Fibroblast of skin of scalp (primary cell): ENCODE measurements at places on chromosomes 12 and 14.

GRCh38 chr14:55387121-55387520 is 24.5 kb downstream of the ATG14 start:
- DNase-seq, result no peak

DNA sequence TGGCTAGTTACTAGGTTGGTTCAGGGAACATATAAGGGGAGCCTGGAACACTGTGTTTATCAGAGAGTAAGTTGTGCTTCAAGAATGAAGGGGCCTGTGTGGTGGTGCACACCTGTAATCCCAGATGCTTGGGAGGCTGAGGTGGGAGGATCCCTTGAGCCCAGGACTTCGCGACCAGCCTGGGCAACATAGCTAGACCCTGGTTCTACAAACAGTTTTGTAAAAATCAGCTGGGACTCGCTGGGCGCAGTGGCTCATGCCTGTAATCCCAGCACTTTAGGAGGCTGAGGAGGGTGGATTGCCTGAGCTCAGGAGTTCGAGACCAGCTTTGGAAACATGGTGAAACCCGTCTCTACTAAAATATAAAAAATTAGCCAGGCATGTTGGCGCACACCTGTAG is 42.1 kb upstream of the GPR132 start:
- DNase-seq, result no peak

DNA sequence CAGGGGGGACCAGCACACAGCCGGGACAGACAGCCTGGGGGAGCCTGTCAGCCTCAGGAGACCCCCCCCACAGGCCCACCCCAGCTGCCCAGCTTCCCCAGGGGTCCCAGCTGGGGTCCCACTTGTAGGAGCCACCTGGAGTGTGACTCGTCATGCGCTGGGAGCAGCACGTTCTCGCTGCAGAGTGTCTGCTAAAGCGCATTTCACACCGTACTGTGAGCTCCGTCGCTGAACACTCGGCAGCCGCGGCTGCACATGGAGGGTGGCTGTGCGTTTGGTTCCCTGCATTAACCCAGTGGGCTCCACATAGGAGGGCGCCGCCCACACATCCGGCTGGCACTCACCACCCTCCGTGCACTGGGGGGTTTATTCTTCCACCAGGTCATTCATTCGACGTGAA is 56.7 kb downstream of the FBRSL1 start:
- DNase-seq, result no peak

DNA sequence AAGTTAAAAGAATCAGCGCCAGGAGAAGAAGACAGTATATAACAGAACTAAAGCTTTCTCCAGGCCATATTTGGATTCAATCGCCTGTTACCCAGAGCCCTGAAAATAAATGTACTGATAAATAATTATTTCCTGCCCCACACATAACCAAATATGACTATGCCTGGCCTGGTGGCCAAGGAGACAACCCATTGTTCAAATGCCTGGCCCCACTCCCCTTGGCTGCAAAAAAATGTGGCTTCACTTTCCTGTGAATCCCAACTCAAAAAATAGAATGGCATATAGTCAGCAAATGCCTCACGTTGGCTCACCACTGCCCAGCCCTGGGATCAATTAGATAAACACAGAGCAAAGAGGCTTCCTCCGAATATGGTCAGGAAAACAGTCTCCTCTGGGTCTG is 472.1 kb downstream of the BCL11B start:
- DNase-seq, result peak; percentile 47

GRCh38 chr12:129961091-129961490 is 57.3 kb upstream of the TMEM132D start:
- peak; percentile 43 for DNase-seq

GRCh38 chr12:90945070-90945649 is 9.8 kb downstream of the CCER1 start:
- peak; percentile 52 for DNase-seq

DNA sequence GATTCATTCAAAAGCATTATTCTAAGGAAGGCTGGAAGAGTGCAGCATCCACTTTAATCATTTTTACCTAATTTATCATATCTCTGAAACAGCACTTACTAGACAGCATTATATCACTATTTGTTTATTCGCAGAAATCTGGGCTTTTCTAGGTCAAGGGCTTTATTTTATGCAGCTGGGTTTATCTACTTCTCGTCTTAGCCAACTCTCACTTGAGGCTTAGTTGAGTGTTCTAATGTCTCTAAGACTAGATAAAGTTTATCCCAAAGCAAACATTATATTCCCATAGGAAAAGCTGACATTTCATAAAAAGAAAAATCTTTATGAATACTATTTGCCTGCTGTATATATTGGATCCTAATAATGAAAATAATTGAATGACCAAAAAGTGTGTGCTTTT is 720.8 kb upstream of the FLRT2 start:
- DNase-seq, result no peak

- DNase-seq, result no peak
These were observed 124.5 kb upstream of the USP15 start for GRCh38 chr12:62135553-62136200.

DNA sequence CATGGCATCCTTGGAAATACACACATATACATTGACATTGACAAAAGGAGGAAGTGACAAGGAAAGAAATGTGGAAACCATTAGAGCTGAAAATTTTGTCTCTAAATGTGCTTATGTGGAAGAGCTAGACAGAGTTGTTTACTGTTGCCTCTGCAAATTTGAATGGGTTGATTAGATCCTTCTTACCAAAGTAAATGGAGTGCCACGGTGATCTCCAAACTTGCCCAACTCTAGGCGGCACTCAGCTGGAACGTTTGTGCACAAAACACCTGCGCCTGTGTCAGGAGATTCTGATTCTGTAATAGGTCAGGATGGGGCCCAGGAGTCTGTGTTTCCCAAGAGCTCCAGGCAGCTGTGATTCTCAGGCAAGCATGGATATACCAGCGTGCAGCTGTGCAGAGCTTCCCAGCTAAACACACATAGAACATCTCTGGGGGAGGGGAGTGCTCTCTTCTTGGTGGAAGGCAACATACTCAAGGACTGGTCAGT is 77.8 kb upstream of the BDKRB2 start:
- DNase-seq, result no peak

- DNase-seq, result no peak
These were observed 56.8 kb upstream of the TSPAN9 start for GRCh38 chr12:3020399-3020798.

- DNase-seq, result no peak
These were observed 315.7 kb downstream of the SLC16A7 start for GRCh38 chr12:59911516-59911915.

DNA sequence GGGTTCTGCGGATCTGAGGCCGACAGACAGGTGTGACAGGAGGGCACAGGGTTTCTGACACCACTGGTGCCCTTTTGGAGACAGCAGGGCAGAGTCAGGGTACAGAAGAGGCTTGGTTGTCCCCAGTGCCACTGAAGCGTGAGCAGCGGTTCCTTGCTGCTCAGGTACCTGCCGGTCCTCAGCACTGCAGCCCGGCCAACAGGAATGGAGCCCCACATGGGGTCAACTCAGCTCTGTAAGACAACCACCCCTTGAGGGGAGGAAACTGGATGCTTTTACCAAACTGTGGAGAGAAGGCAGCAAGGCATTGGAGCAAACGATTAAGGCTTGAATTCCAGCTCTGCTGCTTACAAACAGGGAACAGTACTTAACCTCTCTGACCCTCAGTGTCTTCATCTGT is 246.4 kb upstream of the NOS1 start:
- DNase-seq, result no peak

DNA sequence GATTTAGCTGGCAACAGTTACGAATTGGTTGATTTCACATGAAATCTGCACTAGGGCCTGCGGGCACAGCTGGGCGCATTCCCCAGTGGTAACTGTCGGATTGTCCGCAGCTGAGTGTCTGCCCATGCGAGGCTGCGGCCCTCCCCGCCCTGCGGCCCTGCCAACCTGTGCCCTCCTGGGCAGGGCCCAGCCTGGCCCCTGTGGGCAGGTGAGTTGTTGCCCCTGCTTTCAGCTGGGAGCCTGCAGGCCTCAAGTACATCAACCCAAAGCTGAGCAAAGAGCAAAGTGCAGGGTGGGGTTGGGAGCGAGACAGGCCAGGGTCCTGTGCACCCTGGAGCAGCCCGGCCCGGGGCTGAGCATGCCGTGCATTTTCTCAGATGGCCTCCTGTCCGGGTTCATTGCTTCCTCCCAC is 89.1 kb downstream of the ADGRD1 start:
- DNase-seq, result no peak

GRCh38 chr14:65297744-65298143 is 114.8 kb upstream of the FUT8 start:
- no peak for DNase-seq

- DNase-seq, result peak; percentile 91
These were observed 114.8 kb upstream of the FLRT2 start for GRCh38 chr14:85415015-85415712.

- DNase-seq, result no peak
These were observed 9.0 kb upstream of the LRTM2 start for GRCh38 chr12:1811281-1811947.

- DNase-seq, result no peak
These were observed 175.3 kb downstream of the KIF26A start for GRCh38 chr14:104313674-104314073.

DNA sequence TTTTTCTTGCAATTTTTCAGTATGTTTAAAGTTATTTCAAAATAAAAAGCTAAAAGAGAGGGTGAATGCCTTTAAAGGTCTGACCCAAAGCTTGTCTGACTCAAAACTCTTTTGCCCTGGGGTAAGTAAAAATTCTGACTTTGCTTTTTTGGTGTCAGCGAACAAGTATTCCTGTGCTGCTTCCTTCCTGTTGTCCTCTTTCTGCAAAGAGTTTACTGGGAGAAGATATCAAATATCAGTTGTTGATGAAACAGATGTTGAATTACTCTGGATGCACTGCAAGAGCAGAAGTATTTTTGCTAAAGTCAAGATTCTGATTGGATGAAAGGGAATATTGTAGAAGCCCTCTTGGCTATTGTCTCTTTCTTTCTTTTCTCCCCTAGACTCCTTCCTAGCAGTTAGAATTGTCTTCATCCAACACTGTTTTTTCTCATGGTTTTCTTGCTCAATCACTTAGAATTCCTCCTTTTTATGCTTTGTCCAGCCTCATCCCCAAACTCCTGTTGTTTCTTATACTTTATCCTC is 62.0 kb downstream of the DACT1 start:
- DNase-seq, result no peak

DNA sequence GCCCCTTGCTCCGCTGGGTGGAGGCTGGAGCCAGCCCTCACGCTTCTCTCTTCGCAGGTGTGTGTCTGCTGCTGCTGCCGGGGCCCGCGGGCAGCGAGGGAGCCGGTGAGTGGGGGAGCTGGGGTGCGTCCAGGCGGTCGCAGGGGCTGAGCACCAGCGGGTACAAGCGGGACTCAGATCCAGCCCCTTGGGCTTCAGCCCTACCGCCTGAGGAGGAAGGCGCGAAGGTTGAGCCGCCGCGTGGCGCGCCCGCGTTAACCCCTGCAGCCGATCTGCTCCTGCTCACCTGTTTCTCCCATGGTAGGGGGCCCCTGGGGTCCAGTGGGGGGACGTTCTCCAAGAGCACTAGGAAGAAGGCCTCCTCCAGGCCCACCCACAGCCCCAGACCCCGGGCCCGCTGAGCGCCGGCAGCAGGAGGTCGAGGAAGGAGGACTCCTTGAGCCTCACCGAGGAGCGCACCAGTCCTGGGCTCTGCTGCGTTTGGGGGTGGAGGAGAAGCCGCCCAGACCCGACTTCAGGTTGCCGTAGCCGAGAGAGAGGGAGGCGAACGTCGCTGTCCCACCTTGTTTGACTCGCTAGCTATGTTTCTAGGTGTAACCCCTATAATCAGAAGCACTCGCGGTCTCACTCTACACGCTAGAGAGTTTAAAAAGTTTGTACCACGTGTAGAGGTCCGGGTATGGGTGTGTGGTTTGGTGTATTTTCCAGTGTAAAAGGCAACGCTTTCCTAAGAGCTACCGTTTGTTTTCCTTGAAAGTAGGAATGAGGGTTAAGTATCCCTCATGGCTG is 834 bp downstream of the COCH start:
- DNase-seq, result no peak

- DNase-seq, result no peak
These were observed 31.4 kb downstream of the TMEM233 start for GRCh38 chr12:119624966-119625365.

- peak; percentile 79 for DNase-seq
These were observed 159.3 kb downstream of the TTC8 start for GRCh38 chr14:88983755-88984154.

- DNase-seq, result peak; percentile 49
These were observed 21.4 kb upstream of the ADGRD1 start for GRCh38 chr12:130932061-130932930.

GRCh38 chr14:21525571-21525961 is 580 bp downstream of the SALL2 start:
- DNase-seq, result peak; percentile 12

DNA sequence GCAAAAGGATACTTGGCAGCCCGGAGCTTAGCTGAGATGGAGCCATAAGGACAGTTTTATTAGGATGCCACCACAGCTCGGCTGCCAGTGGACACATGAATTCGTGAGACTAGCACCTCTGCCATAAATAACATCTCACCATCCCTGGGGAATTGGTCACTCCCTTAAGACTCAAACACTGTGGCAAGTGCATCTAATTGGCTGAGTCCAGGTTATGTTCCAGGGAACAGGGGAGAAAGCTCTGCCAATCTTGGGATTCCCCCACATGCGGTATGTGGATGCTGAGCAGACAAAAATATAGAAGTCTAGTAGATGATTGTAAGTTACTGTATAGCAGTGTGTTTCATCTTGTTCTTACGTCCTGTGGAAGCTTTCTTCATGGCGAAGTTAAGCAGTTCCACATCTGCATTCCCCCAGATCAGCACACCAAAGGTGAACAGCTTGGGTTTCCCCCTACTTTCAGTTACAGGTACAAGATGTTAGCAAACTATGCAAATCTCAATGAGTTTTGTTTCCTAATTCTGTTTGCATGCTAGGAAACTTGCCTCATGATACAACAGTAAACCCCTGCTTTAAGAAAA is 131.1 kb downstream of the ETV6 start:
- no peak for DNase-seq

GRCh38 chr12:2844786-2845185 is 10.0 kb upstream of the NRIP2 start:
- DNase-seq, result peak; percentile 52

DNA sequence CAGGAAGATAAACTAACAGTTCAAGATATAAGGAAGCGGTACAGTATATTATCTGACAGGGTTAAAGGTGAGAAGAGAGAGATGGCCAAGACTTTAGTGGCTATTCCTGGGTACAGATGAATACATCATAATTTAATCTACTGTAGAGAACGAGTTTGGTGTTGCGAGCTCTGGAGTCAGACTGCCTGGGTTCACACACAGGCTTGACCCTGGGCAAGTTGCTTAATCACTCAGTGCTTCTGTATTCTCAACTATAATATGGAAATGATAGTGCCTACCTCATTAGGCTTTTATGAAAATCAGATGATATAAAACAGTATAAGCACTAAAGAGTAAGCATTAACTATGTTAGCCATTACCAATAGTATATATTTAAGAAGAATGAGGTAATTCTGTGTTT is 3.5 kb downstream of the PPM1H start:
- DNase-seq, result no peak

GRCh38 chr12:116277467-116278278 is at the start of gene MED13L:
Gene MED13L (minus strand): TSS chr12:116277693. CDS start chr12:116277131, 562 bp downstream.
- peak; percentile 94 for DNase-seq
